Activated CD4-positive, CD25-positive, alpha-beta regulatory T cell (primary cell): ENCODE measurements at places on chromosomes 1 and 21.

- no peak for DNase-seq
Observed at GRCh38 chr1:205189131-205189530, 22.4 kb downstream of the DSTYK start.

DNA sequence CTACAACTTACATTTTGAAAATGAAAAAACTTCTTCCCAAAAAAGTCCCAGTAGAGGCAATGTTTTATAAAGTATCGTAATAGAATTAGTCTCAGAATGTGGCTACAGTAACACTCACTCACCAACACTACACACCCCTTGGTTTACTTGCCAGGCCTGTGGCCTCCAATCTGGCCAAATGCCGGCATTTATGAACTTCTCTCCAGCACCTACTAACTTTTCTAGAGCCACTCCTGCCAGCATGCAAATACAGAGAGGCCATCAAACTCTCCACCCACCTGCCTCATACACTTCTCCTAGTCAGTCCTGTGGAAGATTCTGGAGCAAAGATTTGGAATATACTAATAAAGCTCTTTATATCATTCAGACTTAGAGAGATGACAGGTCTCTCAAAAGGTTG, 32.3 kb downstream of the STPG1 start:
- DNase-seq = no peak

- DNase-seq = no peak
Observed at GRCh38 chr1:197327776-197328364, 59.8 kb downstream of the CRB1 start.

DNA sequence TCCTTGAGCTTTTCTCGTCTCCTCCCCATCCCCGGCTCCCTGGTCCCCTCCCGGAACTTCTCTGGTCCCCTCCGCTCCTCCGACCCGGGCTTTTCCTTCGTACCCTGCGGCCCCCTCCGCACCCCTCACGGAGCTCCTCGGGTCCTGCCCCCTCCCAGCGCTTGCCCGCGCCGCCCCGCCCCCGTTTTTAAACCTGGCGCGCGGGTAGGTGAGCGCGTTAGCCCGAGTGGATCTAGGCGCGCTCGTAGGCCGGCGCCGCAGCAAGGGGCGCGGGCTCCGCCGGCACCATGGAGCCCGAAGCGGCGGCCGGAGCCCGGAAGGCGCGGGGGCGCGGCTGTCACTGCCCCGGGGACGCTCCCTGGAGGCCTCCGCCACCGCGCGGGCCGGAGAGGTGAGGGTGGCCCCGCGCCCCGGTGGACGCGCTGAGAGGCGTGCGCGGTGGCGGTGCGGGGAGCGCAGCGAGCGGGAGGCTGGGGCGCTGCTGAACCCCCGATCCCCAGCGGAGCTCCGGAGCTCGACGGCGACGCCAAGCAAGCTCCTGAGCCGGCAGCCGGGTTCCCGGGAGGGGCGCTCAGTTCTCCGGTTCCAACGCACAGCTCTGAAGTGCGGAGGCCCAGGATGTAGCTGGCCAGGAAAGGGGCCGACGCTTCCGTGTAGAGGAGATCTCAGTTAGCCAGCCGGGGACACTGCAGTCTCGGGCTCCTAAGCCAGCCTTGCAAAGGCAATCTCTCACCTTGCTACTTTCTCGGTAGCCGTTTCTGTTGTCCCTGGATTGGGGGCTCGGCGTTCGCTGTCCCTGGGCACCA, at the start of gene RIPPLY3:
Gene RIPPLY3 (plus strand): TSS at position 217 of the 806 bp plus-strand sequence. CDS start 71 bp downstream, at position 288.
- no peak for DNase-seq
